HT-29 (cell line): ENCODE measurements at places on chromosomes 16 and 17.

GRCh38 chr16:67339453-67339852 is 12.8 kb downstream of the LRRC36 start:
- DNase-seq: peak; percentile 25

DNA sequence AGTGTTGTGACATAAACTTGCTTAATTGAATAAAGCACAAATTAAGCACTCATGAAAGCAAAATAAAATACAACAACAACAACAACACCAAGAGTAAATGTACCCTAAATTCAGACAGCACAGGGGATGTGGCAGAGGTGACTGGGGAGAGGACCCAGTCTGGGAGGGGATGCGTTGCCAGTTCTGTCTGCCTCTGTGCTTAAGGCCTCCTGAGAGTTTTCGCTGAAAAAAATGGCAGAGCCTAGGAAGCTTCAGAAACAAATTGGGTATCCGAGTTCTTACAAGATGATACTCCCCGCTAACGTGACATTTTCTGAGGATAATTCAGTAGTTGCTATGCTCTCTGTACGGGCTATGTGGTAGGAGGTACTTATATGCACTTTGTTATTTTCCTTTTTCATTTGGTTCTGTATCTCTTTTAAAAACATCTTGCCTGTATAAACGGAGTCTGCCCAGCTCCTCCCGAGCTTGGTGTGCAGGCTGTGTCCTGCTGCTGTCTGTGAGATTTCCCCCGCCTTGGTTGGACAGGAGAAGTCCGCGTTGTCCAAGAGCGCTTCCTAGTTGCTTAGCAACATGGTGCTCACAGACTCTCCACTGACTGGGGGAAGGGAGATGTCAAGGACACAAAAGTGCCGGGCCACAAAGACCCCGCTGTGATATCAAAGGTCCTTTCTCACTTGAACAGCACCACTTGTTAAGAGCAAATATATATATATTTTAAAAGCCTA is 134.2 kb upstream of the CPHXL start:
- DNase-seq: no peak

GRCh38 chr17:38982858-38983746 is 15.9 kb upstream of the FBXO47 start:
- DNase-seq: peak; percentile 90

GRCh38 chr16:85187002-85187401 is 74.7 kb upstream of the CIBAR2 start:
- no peak for DNase-seq

- no peak for DNase-seq
These were observed 108.1 kb downstream of the USP32 start for GRCh38 chr17:60283816-60284215.

DNA sequence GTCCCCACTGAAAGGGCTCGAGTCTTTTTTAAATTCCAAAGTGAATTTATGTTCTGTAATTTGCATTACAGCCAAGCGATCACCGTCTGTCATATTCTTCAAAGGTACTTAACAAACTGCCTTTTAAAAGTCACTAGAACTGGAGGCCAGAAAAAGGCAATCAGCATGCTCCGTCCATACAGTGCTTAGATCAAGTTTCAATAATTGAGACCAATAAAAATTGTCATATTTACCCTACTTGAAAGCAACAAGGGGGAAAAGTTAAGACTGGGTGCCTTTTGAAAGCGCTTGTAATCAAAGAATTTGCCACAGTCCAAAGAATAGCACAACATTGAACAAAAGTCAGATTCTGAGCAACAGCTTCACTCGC is 9.0 kb upstream of the ZFHX3 start:
- peak; percentile 26 for DNase-seq

DNA sequence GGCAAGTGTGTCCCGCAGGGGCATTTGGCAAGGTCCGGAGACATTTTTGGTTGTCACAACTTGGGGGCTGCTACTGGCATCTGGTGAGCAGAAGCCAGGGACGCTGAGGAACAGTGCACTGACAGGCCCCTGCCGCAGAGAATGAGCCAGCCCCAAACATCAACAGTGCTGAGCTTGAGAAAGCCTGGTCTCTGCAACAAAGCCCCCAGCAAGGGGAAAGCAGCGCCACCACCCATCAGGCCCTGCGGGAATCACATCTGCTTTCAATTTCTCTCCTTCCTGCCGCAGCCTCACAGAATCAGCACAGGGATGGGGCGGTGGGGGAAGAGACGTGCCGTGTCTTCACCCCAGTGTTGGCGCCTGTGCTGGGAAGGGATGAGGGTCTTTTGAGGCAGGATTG is 14.8 kb upstream of the PRPSAP1 start:
- DNase-seq: no peak

GRCh38 chr17:14204084-14204483 is 32.6 kb downstream of the CDRT15 start:
- no peak for DNase-seq

GRCh38 chr16:21673469-21673868 is 9.7 kb downstream of the OTOA start:
- DNase-seq: no peak

DNA sequence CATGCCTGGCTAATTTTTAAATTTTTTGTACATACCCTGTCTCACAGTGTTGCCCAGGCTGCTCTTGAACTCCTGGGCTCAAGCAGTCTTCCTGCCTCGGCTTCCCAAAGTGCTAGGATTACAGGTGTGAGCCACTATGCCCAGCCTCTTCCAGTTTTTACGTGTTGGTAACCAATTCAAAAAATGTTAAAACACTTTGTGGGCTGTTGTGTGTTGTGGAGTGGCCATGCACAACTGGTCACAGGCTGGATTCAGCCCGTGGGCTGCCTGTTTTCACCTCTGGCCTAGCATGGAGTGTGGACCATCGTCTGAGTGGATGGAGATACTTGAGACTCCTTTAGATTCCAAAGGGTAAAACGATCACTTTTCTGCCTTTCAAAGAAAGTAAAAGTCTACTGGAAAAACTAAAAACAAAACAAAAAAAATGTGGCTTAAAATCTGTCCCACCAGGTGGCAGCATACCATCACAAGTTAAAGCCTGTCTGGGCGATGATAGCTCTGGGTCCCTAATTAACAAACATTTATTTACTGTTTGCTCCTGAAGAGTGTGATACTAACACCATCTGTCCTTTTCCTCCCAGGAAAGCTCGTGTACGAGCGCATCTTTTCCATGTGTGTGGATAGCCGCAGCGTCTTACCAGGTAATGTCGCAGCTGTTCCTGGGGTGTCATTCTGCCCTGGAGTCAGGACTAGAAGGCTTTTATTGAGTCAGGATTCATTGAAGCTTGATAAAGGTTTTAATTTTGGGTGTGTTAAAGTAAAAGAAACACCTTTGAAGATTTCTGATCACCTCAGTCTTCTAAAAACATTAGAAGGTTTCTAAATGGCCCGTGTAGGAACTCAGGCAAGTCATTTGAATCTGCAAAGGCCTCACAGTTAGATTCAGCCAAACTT is 45.8 kb downstream of the VPS35L start:
- DNase-seq: peak; percentile 68
